ENCODE measurements at places on chromosomes 5 and 9.

DNA sequence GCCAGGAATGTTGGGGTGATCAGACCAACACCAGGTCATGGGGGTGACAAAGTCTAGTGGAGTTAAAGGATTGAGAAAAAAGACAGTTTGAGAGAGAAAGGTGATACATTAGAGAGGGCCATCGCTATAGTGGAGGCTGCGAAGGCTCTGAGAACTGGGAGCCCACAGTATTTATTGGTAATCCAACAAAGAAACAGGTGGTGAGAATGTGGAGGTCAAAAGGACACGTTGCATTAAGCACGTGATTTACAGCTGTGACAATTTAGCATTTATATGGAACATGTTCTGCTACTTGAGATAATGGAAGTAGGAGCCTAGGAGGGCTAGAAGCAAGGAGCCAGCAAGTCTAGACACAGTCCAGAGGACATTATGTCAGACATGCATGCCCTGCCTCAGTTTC, 2086.5 kb upstream of the C9orf72 start:
- DNase-seq: no peak

DNA sequence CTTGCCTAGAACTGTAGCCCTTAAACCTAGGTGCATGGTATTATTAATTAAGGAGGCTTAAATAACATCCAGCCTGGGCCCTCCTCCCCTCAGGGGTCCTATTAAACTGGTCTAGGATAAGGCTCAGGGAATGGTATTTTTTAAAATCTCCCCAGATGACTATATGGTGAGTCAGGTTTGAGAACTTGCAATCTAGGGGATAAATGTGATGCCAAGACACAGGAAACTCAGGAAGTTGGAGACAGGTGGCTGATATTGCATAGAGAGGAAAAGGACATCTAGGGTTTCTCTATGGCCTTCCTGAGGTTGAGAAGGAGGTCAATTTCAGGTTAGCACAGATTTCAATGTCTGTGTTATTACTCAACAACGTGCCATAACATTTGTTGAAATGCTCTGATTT, 581.0 kb downstream of the TLE1 start:
- no peak for DNase-seq

DNA sequence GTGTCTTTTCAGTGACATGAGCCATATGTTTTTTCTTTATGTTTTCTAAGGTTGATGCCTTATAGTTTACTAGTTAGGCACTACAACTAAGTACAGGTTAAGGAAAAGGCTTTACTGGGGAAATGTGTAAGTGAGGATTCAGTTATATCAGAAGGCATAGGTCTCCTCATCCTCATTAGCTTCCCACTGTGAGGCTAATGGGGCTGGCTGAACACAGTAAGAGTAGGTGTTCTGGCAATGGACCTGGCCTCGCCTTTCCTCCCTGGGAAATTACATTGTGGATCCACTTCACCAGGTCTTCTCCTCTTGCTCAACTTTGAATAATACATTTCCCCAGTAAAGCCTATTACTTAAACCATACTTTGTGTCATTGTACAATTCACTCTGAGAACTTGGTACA, 225.5 kb downstream of the PTPRD start:
- no peak for DNase-seq

DNA sequence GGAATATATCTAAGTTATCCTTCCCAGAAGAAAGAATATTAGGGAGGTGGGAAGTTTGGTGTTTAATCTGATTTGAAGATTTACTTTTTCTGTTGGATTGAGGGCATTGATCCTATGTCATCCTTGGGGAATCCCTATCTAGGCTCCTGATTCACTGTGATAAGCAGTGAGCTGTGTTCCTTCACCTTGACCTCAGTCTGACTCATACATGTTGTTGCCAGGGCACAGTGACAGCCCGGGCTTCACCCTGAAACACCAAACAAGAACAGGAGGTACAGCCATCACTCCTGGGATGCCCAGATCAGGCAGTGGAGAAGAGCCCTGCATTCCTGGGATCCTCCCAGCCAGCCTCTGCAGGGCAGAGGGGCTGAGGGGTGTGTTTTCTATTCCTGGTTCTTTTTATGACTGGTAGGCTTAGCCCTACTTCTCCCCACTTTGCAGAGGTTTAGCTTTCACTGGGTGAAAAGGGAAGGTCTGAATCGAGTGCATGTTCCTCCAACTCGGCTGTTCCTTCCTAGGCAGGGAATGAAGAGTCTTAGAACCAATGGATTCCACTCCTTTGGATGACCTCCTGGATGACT, 3.1 kb upstream of the FAM53C start:
- no peak for DNase-seq

DNA sequence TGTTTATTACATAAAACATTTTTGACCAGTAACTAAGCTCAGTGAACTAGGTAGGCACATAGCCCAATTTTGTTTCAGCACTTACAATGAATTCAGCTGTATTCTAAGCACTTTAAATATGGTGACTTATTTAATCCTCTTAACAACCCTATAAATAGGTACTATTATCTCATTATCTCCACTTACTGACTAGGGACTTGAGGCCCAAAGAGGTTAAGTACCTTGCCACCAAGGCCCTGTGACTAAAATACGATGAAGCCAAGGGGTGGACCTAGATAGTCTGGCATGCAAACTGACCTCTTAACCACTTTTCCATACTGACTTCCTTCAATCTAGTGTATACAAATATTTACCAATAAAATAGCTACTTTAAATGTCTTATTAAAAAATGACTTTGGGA, 266.4 kb downstream of the ZNF608 start:
- no peak for DNase-seq

- no peak for DNase-seq
Observed at GRCh38 chr9:84456527-84456926, 116.0 kb upstream of the SLC28A3 start.

DNA sequence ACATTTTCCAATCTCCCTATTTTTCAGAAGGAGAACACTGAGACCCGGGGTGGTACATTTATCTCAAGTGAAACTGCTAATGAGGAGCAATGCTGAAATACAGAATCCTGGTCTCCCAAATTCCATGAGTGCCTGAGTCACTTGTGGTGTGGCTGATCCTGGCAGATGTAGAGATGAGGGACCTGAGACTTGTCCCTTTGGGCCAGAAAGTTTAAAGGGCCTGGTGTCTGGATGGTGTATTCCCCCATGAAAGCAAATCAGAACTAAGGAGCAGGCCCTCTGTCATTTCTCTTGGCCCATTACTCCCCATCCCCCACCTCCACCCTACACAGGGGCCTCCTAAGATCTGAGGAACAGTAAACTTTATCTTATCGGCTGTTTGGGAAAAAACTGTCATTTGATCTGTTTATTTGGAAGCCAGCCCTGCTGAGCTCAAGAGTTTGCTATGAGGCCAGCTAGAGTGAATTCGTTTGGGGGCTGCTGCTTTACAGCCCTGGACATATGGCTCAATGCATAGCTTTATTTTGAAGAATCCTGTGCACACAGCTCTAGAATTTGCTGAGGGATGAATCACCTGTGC, 140.3 kb downstream of the LHFPL2 start:
- DNase-seq: no peak

DNA sequence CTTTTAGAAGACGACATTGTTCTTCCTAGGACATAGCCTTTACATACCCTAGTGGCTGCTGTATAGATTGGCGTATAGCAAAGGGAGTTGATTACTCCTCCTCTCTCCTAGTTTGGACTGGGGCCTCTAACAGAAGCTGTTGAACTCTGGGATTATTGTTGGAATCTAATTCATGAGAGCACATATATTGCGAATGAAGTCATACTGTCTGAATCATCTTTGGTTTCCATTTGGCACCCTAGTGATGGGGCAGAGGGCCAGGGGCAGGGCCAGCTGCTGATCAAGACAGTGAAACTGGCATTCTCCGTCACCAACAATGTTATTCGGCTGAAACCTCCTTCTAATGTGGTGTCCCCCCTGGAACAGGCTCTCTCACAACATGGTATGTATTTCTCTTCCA, 40.3 kb downstream of the NUP188 start:
- peak; percentile 36 for DNase-seq

GRCh38 chr9:36017278-36017677, 19.4 kb upstream of the RECK start:
- no peak for DNase-seq

- no peak for DNase-seq
Observed at GRCh38 chr5:168169791-168170190, 121.7 kb upstream of the WWC1 start.

DNA sequence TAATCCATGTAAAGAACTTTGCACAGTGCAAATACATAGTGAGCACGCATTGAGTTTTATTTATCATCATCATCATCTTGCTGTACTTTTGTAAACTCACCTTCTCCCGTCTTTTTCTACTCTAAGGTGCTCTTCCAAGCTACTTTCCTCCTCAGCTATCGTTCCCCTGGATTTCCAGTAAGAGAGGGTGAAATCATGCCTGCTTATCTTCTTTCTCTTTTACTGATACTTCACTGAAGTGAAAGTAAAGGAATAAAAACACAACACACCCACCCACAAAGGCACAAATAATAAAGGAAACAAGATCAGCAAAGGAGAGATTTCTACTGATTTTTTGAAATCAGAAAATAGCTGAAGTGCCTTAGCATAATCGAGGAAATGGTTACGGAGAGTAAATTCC, 509.9 kb downstream of the RAB3C start:
- DNase-seq: no peak

- DNase-seq: no peak
Observed at GRCh38 chr5:175688352-175689146, 30.7 kb downstream of the HRH2 start.

- no peak for DNase-seq
Observed at GRCh38 chr5:137596941-137597340, 97.8 kb upstream of the SPOCK1 start.

- no peak for DNase-seq
Observed at GRCh38 chr9:18717759-18718158, 243.8 kb downstream of the ADAMTSL1 start.

- no peak for DNase-seq
Observed at GRCh38 chr5:135891268-135891667, 4.4 kb downstream of the IL9 start.

- DNase-seq: no peak
Observed at GRCh38 chr5:181161534-181162175, 14.3 kb downstream of the OR2V2 start.

DNA sequence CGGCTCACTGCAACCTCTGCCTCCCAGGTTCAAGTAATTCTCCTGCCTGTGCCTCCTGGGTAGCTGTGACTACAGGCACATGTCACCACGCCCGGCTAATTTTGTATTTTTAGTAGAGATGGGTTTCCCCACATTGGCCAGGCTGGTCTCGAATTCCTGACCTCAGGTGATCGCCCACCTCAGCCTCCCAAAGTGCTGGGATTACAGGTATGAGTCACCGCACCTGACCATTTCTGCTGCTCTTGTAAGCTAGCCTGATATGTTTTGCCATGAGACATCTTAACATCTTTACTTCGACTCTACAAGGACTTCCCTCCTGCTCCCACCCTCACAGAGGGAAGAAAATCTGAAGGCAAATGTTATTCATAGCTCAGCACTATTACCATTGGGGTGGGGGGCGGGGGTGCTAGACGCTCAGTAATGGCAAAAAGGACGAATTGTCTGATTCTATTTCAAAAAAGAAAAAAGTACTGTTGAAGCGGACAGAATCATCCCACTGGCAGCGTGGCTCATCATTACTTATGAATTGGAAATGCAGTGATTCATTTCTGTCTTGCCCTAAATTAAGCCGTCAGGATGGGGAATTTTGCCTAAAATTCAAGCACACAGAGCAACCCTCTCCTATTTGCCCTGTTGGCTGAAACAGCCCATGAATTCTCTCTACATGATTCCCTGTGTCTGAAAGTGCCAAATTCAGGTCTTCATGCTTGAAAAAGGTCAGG, 46.4 kb upstream of the WWC1 start:
- DNase-seq: no peak

DNA sequence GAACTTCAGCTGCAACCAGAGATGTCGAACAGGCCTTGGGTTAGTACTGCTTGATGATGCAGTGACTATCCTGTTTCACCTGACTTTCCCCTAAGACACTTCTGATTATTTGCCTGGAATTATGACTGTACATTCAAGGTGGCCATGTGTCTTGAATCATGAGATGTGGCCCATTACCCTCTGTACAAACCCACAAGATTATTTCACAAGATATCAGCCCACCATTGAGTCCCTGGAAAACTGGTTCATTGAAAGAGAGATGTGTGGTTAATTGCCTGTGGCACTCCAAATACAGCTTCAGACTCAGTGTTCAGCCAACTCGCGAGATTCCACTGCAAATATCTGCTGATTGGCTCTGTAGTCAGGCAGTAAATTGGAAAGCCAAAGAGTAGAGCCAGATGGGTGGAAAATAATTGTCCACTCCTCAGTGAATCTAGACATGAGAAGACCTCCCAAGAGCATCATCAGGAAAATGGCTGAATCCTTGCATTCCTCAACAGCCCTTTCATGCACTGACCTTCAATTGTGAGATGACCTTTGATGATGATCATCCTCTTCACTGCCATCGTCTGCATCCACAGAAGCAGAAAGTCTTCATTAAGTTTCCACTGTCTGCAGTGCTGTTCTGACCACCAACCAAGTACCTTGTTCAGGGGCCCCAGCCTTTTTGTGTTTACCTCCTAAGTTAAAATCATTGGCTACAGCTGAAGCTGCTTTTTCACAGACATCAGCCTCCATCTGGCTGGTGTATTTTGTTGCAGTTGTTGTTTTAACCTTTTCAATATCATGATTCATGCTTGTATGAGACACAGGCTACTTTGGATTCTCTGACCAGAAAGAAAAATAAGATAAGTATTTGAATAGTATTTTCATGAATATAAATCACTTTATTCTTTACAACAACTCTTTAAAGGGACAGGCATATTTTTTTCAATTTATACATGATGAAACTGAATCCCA, 75.2 kb downstream of the ESM1 start:
- DNase-seq: peak; percentile 80

DNA sequence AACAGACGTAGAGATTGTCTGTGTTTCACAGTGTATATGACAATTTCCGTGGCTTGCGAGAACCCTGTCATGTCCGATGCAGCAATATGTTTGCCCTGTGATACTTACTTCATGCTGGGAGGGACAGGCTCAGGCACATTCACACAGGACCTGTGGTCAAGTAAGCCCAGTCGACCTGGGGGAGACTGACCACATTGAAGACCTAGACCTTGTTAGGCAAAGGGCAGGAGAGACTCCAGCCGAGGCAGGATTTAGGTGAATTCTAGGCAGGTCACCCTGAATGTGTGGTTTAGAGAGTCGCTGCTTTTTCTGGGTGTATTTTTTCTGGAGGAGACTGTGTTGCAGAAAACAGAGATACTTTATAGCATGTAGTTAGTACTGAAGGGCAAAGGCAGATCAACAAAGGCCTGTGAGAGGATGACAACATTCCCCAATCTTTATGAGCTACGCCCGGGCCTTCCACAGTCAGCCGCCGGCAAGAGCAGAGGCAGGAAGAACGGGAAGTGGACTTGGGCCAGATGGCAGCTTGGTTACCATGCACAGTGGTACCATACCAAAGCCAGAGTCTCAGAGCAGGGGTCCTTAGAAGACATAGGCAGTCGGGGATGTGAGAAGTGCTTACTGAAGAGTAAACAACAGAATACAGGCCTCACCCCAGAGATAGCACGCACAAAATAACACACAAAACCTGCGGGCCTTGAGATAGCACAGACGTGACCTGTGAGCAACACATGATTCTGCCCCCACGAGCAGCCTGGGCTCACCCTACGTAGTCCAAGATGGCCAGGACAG, 220.7 kb downstream of the CACNA1B start:
- no peak for DNase-seq
